ENCODE measurements at places on chromosomes 16 and 17. TPM values are rescaled to one million over a fixed set of nuclear protein-coding genes. Genes with fewer than 3 reads are reported as not detected.

The TLCD3A gene
- total RNA-seq, result 25.2 TPM

DNA sequence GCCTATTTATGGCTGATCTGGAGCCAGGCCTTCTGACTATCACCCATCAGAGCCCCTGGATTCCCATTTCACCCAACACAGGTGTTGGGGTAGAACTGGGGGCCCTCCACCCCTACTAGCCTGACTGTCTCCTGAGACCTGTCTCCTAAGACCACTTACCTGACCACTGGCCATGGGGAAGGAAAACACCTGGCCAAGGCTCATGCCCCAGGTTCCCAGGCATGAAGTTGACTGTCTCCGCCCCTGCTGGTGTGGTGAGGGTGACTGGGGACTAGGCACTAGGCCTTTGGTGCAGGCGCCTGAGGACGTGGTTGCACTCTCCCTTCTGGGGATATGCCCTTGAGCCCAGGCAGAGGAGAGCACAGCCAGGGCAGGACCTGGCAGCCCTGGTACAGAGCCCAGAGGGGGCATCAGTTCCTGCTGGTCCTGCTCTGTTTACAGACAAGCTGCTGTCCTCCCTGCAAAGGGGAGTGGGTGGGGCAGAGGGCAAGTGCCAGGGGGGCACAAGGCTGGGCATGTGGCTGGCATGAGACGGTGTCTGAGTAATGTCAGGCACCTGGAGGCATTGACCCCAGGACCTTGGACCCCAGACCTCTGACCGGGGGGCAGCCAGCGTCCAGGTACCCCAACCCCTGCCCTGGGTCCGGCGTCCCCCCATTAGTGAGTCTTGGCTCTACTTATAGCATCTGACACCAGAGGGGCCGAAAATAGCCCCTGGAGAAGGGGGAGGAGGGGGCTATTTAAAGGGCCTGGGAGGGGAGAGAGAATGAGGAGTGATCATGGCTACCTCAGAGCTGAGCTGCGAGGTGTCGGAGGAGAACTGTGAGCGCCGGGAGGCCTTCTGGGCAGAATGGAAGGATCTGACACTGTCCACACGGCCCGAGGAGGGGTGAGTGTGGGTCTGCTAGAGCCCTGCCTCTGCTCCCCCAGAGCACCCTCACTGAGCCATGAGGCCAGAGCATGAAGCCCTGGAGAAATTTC is at the start of gene TCAP:
TCAP (plus strand) TSS at position 769 of the 981 bp plus-strand sequence; CDS start at position 780, 11 bp downstream.
- no peak for DNase-seq

GRCh38 chr17:13770702-13771101 is 169.0 kb upstream of the HS3ST3A1 start:
- no peak for DNase-seq

DNA sequence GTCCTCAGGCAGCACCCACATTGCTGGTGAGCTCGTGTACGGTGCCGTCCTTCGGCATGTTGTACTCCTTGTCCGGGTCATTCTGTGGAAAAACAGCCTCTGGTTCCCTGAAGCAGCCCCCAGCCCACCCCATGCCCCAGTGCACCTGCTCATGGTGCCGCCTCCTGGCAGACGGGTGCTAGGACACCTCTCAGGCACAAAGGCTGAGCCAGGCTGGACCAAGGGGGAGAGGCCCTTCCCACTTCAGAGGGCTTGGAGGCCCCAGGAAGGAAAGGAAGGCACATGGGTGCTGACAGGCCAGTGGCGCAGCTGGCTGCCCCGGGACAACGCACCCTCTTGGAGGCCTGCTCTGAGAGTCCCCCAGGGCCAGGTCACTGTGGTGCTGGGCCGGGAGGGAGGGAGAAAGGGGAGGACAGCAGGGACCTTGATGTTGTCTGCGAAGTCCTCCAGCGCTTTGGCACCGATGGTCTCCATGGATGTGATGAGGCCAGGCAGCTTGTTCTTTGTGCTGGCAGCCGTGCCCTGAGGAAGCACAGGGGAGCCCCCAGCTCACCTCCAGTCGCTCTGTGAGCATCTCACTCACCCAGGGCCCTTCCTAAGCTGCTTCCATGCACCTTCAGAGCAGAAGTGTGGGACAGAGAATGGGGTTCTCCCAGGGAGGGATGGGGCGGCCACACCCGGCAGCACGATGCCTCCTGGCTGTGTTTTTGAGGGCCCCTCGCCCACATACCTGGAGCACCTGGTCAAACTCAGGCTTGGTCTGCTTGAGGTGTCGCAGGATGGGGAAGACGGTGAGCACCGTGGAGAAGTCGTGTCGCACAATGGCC is 9.3 kb downstream of the ZACN start:
- DNase-seq, result peak; percentile 88

All from endodermal cell (in vitro differentiated cells).